ENCODE measurements at places on chromosomes 4 and X.
A peak's percentile ranks its signal among the peaks of the same experiment; 100 is the strongest.

DNA sequence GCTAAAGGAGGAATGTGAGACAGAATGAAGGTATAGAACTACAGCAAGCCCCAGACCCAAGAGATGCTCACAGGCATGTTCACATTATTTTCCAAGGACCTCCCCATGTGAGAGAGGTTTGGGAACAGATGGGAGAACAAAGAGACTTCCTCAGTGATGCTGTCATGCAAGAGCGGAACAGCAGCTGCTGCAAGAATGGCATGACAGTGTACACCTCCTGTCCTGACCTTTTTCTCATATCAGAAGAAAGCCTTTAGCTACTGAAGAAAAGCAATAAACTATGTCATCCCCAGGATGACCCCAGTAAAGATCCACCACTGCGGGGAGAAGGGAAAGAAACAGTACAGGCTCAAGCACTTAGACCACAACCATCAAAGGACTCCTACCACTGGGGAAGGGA lies 7.2 kb downstream of the PRDM5 start:
- peak; percentile 86 for ATAC-seq

DNA sequence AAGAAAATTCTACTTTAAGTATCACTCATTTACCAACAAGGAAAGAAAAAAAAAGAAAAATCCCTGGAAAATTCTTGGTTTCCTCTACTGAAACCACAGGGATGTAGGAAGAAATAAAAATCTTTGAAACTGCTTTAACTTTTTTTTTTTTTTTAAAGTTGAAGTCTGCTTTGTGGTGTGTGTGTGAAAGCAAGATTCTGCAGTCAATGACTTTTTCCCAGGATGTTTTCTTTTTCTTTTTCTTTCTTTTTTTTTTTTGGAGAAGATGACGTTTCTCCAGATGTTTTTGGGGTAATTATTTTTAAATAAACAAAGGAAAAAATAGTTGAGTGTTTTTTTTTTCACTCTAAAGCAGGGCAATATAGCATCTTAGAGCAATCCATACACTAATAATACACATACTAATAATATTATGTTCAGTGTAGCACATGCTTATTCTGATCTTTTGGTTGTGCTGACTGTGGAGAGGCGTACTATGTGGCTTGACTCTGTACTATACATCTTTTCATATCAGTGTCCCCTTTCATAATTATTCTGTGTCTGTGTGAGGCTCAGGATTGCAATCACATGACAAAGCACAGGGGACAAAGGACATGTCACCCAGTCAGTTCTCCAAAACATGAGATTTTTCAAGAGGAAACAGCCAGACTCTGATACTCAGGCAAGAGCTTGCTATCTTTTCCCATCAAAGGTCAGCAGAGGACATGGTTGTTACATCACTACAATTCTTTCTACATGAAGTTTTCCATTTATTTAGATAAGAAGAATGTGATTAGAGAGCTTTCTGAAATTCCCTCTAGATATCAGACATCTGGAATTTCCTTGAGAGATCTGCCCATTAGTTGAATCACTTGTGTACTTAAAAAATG lies 111.0 kb downstream of the PDE5A start:
- no peak for ATAC-seq

DNA sequence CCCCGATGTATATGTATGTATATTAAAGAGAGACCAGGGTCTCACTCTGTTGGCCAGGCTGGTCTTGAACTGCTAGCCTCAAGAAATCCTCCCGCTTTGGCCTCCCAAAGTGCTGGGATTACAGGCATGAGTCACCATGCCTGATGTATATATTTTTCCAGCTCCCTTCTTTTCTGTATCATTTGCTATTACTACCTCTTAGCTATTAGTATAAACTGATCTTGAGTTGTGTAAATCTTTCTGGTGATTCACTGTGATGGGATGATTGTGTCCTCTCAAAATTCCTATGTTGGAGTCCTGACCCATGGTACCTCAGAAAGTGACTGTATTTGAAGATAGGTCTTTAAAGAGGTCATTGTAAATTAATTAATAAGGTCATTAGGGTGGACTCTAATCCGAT lies 53.1 kb downstream of the HPRT1 start:
- no peak for ATAC-seq

DNA sequence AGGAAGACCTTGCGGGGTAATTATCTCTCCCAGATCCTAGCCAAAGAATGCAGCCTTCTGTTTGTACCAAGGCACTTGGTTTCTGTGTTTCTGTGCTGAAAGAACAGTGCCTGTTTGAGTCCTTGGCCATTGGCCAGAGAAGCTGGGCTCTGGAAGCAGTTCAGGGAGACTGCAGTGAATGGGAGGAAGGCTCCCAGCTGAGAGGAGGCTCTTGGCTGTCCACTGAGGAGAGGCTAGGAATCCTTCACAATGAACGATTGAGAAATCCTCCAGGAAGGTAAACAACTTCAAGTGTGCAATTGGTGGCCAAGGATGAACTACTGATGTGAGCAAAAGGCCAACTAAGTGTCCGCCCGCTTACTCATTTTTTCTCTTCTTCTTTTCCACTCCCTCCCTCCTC lies 61.3 kb downstream of the HS3ST1 start:
- peak; percentile 61 for ATAC-seq

GRCh38 chr4:18075823-18076433 lies 54.4 kb upstream of the LCORL start:
- ATAC-seq: no peak

- no peak for ATAC-seq
Measured at GRCh38 chrX:15714529-15714928, 23.5 kb upstream of the CA5B start.

DNA sequence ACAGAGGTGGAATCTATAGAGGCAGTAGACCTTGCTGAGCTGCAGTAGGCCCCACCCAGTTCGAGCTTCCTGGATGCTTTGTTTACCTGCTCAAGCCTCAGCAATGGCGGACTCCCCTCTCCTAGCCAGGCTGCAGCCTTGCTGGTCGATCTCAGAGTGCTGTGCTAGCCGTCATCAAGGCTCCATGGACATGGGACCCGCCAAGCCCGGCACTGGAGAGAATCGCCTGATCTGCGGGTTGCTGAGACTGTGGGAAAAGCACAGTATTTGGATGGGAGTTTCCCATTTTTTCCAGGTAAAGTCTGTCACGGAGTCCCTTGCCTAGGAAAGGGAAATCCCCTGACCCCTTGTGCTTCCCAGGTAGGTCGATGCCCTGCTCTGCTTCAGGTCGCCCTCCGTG lies 124.8 kb upstream of the KLF8 start:
- ATAC-seq: no peak

DNA sequence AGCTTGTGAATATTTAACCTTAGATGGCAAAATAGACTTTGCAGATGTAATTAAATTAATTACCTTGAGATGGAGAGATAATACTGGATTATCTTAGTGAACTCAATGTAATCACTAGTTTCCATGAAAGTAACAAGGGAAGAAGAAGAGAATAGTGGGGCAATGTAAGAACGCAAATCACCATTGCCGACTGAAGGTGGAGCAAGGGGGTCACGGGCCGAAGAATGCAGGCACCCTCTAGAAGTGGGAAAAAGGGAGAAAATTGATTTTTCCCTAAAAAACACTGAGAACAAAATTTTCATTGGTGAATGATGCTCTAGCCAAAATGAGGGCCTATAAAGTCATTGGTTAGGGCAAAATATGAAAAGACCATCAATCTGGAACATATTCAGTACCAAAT lies 375.6 kb upstream of the EPHA5 start:
- no peak for ATAC-seq

DNA sequence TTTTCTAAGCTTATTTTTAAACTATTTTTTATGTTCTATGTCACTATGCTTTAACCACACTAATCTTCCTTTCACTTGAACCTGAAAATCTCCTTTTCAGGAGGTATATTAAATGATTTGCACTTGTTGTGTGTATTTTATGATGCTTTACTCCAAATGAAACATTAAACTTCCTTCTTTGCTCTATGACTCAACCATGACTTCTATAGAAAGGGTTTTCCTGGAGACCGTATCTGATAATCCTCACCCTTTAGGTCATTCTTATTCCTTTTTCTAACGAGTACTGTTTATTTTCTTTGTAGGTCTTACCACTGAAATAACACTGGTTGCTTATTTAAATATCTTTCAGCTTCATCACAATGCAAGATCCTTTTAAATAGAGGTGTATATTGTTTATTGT lies 1163.2 kb downstream of the PCDH18 start:
- no peak for ATAC-seq

DNA sequence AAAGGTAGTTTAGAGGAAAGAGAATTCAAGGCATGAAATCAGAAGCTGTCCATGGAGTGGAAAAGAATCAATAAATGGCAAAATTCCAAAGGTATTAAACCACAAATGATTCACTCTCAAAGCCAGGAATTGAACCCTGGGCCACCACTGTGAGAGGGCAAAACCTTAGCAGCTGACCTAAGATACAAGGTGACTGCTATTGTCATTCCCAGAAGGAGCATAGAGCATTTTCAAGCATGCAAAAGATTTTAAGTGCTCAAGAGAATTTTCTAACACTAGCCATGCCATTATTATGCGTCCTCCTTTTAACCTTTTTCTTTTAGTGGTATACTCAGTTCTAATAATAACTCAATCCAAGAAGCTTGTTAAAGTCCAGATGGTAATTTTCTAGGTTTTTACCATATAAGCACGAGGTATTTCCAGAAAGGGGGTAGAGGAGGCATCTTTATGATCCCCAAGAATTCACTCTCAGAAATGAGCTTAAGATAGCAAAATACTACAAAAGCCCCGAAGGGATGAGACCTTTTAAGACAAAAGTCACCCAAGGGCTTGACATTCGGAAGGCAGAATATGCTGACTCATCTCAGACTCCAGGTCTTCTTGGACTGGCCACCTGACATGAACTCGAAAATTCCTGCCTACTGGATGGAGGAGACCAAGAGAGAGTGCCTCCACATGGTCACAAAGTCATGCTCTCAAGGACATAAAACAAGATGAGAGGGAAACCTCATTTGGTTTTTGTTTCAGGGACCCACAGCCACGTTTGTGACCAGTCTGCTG lies 13.8 kb upstream of the PAGE5 start:
- no peak for ATAC-seq

DNA sequence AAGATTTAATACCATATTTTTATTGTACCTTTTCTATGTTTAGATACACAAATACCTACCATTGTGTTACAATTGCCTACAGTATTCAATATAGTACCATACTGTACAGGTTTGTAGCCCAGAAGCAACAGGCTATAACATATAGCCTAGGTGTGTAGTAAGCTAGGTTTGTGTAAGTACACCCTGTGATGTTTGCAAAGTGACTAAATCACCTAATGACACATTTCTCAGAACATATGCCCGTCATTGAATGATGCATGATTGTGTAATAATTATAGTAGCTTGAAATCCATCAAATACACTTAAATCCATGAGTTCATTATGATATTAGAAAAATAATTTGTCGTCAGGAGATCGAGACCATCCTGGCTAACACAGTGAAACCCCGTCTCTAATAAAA lies 30.8 kb downstream of the GAB3 start:
- ATAC-seq: no peak

- ATAC-seq: no peak
Measured at GRCh38 chr4:10066206-10066605, 44.9 kb upstream of the SLC2A9 start.

DNA sequence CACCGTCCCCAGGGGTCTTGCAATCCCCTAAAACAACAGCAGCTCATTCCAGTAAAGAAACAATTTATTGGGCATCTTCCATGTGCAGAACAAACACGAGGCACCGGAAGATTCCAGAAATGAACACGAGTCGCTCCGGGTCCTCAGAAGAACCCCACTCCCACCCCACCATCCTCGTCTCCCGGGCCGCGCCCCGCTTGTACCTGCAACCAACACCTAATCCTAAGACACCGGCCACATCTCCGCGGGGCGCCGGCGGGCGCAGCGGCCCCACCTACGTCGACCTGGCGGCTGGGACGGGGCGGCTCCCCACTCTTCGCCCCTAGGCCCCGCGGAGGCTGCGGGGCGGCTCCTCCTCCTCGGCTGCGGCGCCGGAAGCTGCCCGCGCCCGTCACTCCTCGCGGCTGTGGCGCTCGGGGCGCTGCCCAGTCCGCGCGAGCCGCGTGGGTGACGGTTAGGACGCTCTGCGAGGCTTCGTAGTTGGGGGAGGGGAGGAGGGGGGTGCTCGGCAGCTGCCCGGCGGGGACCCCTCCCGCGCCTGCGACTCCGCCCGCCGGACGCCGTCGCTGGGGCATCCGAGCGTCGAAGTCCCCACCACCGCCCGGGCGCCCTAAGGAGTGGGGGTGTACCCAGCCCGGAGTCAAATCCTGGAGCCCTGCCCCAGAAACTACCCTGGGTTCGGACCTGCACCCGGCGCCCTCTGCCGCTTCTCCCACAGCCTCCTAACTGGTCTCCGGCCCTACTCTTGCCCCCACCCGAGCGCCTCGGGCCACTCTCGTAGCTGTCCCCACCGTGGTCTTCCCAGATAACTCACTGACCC lies at the start of gene CCDC158:
CCDC158 (minus strand) TSS at position 380 of the 820 bp plus-strand sequence. CDS start 17,934 bp downstream, outside the sequence.
- ATAC-seq: no peak

DNA sequence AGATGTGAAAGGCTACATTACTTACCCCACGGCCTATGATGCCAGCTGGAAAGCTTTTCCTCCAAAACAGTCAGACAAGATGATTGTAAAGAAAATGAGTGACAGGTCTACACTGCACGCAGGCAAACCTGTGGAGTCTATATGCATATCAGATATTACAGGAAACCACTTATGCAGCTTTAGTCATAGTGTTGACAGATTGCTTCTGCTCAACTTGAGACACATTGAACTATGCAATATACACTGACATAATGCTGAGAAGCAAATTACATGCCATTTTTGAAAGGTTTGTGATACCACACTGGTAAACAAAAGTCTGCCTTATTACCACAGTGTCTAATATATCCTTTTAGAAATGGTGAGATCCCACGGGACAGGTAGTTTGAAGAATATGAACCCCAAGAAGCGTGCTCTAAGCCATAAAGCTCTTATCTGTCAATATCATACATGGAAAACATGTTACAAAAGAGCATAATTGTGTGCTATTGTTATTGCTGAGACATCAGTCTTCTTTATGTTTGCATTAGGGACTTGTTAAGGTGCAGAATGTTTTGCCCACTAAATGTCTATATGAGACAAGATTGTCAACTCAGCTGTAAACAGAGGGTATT lies 1835.8 kb upstream of the TENM3 start:
- ATAC-seq: peak; percentile 64

GRCh38 chrX:155962906-155963305 lies 34.6 kb upstream of the IL9R start:
- ATAC-seq: no peak

- ATAC-seq: no peak
Measured at GRCh38 chr4:47598320-47598719, 113.2 kb downstream of the ATP10D start.

GRCh38 chrX:46574774-46575381 lies 1.3 kb downstream of the CHST7 start:
- peak; percentile 43 for ATAC-seq

GRCh38 chr4:56330691-56331090 lies 56.6 kb downstream of the AASDH start:
- no peak for ATAC-seq

GRCh38 chr4:105895583-105896460 lies 551 bp downstream of the NPNT start:
- ATAC-seq: peak; percentile 69
